Retina (tissue), 1 donor: ENCODE measurements at places on chromosomes 1 and 21.
A peak's percentile ranks its signal among the peaks of the same experiment; 100 is the strongest.

- no peak for DNase-seq
Measured at GRCh38 chr1:23249787-23250454, 32.6 kb upstream of the HTR1D start.

DNA sequence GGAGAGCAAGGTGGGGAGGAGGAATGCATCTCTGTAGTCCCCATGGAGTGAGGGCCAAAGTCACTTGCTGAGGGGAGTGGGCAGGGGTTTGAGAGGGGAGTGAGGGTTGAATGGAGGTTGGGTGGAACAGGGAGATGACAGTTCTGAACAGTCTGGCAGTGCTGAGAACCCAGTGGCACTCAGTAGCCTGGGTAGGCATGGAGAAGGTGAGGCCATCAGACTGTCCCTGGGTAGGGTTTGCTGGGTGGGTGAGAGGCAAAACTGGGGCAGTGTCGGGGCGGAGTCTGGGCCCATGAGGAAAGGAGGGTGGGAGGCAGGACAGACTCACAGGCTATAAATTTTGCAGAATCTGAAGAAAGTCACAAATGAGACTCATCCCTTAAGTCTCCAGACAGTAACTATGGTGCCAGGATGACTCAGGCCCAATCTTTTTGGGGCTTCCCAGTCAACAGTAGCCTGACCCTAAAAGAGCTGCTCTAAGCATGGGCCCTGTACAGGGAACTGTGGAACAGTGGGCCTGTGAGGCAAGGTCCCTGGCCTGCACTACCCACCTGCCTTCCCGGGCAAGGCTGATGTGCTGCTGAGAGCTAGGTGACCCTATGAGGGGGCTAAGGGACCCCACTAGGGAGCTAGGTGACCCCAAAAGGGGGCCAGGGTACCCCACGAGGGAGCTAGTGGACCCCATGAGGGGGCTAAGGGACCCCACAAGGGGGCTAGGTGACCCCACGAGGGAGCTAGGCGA, 51.0 kb upstream of the DMRTB1 start:
- DNase-seq, result no peak

GRCh38 chr1:78289603-78290002, 201.2 kb upstream of the PTGFR start:
- DNase-seq, result no peak

- no peak for DNase-seq
Measured at GRCh38 chr1:4754816-4755215, 100.4 kb downstream of the AJAP1 start.

GRCh38 chr1:239633432-239633831, 247.1 kb downstream of the CHRM3 start:
- no peak for DNase-seq

- no peak for DNase-seq
Measured at GRCh38 chr1:165851034-165851658, 23.7 kb downstream of the UCK2 start.

DNA sequence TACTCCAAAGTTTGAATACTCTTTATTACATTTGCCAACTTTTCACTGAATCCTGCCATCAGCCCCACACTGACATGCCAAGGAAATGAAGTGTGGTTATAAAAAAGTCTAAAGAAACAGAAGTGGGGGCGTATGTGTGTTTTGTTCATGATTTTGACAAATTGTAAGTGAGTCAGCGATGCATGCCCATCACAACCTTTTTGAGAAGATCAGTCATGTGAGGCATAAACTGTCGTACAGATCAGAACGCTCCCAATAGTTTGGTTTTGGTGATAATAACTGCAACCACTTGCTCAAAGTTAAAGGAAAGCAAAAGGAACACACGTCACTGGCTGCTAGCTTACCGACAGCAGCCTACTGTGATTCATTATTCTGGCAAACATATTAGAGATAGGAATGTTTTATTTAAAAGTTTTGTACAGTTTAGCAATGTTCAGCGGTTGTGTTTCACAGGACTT, 95.6 kb downstream of the RGS2 start:
- DNase-seq, result no peak

DNA sequence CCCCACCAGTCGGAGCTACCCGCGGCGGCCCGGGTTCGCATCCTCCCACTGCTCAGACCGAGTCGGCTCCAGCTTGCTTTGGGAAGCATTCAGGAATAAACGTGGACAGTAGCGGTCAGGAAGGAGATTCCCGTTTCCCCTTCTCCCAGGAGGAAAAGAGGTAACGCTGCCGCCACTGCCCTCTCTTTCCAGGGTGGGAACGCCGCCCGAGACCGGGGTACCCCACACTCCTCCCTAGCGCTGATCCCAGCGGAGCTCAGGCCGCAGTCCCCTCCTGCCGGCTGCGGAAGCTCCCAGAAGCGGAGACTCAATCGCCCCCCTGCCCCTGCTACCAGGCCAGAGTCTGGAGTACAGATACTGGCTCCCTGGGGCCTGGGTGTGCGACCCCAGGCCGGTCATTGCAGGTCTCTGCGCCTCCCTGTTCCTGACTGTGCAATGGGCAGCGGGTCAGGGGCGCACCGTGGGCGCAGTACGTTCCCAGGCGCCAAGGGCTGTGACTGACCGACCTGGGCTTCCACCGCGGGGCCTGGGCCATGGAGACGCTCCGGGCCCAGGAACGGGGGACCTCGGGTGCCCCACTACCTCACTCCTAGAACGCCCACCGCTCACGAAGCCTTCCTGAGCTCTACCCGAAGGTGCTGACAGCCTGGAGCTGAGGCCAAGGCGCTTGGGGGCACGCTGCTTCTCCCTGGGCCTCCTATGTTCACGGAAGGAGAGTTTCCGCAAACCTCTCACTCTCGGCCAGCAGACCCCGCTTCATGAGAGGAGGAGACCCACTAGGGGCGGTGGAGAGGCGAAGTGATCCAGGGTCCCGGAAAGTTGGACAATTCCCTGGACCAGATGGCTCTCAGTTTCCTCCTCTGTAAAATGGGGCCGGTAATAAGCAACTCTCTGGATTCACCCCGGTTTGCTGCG, 7.8 kb downstream of the DMRTA2 start:
- peak; percentile 54 for DNase-seq

- peak; percentile 60 for DNase-seq
Measured at GRCh38 chr1:18480315-18481189, at the start of gene KLHDC7A. TSS of gene KLHDC7A (plus strand) at chr1:18480930. CDS start at chr1:18480982, 52 bp downstream.

DNA sequence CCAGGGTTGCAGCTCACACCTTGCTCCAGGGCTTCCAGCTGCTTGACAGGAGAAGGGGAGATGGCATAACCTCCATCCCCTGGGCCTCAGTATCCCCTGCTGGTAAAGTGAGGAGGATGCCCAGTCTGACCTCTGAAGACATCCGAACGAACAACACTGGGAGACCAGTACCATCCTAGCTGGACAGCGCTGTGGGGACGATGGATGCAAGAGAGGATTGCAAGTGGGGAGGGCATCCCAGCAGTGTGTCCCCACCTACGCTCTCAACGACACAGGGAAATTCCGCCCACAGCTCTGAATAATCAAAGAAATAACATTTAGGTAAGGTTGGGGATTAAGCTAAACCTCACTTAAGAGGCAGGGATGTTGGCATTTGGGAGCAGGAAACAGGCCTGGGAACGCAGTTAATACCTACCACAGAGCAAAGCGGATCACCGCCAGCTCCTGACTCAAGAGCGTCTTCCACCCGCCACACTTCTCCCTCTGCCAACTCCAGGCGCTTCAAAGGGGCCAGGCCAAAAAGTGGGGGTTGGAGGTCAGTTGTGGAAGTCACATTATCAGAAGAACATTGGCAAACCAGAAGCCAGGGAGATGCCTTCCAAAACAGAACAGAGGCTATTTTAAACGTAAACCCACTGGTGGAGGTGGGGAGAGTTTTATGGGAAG, 47.6 kb downstream of the SSBP3 start:
- DNase-seq, result no peak

- DNase-seq, result no peak
Measured at GRCh38 chr1:153251988-153252387, 7.5 kb upstream of the LORICRIN start.

DNA sequence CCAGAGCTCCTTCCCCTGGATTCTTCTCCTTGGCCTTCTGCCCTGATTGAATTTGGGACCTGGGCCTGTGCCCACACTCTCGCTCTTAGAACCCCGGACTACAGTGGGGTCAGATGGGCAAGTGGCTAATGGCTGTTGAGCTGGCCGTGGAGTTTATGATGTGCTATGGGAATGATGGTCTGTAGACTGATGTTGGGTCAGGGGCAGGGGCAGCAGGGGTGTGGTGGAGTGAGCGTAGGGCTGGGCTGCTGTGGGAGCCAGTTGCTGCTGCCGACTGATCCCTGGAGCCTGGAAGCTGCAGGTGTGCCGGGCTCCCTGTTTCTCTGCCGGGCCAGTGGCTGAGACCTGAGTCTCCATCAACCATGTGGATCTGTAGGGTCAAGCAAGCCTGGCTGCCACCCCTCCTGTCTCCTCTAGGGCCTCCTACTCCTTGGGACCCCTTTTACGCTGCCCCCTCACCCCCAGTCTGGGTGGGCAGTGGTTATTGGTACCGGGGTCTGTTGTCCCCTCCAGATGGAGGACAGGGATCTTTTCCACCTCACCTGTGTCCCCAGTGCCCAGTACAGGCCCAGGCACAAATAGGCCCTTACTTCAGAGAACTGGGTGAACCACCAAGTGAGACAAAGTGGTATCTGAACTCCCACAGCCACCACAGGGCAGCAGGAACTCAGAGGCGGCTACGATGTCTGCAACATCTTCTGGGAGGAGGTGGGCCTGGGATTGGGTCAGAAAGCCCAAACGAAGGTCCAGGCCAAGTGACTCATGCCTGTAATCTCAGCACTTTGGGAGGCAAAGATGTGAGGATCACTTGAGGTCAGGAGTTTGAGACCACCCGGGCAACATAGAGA, 5.1 kb downstream of the PODN start:
- no peak for DNase-seq

- no peak for DNase-seq
Measured at GRCh38 chr1:47618222-47618720, 180.4 kb downstream of the FOXD2 start.

DNA sequence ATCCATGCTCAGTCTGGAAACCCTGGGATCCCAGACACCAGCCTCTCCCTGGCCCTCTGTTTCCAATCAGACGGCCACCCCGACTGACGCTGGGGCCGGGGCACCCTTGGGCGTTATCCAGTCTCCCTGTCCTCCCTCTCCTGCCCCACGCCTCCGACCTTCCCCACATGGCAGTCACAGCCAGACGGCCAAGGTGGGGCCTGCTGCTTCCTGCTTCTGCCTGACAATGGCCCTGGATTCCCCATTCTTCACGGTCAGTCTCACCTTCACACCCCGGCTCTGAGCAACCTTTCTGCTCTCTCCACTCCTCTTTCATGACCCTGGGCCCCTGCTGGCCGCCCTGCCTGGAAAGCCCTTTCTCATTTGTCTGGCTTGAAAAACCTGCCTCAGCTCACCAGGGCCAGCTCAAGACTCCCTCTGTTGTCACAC, 6.6 kb downstream of the GNG4 start:
- no peak for DNase-seq

- DNase-seq, result no peak
Measured at GRCh38 chr21:38806942-38807284, 1.2 kb downstream of the ETS2 start.

- no peak for DNase-seq
Measured at GRCh38 chr1:180415985-180416633, 86.3 kb downstream of the ACBD6 start.

DNA sequence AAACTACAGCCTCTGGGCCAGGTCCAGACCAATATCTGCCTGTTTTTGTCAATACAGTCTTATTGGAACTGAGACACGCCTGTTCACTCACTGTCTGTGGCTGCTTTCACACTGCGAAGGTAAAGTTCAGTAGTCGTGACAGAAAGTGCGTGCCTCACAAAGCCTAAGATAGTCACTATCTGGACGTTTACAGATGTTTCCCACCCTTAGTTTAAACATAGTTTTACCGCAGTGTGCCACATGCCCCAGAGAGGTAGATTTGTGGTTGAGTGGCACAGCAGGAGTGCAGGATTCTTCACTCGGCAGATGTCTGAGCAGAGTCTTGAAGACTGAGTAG, 61.9 kb downstream of the NFASC start:
- no peak for DNase-seq

- peak; percentile 66 for DNase-seq
Measured at GRCh38 chr1:236685917-236686814, at the start of gene ACTN2. TSS of gene ACTN2 (plus strand) at chr1:236686499. CDS start at chr1:236686674, 175 bp downstream.

GRCh38 chr21:8994640-8995511, 1526.5 kb upstream of the TPTE start:
- no peak for DNase-seq

DNA sequence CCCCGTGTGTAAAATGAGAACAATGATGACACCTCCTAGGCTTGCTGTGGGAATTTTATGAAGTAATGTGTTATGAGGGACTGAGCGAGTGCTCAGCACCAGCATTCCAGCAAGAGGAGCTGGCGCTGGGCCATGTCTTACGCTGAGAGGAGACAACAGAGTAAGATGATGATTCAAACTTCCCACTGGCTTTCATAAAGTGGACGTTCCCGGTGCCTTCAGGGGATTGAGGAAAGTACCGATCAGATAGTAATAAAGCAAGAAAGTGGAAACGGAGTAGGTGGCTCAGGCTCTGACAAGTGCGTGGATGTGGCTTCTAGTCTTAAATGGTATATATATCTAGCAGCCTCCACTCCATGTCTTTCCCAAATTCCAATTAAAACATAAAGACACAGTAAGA, 23.8 kb downstream of the EPHA10 start:
- DNase-seq, result no peak

DNA sequence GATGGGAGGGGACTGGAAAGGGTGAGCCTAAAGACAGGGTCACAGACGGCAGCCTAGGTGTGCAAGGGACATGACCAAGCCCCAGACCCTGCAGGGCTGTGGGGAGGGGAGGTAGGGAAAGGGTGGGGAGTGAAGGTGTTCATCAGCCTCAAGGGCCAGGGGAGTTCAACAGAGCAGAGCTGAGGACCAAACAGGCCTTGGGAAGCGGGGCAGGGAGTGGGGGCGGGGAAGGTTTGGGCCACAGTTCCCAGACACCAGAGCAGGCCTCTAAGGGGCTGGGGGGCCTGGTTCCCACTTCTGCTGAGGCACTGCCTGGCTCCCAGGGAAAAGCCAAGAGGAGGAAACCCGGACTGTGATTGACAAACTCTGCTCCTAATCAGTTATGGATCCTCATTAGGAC, 456.3 kb downstream of the MATN1 start:
- DNase-seq, result no peak

- no peak for DNase-seq
Measured at GRCh38 chr21:28437061-28437460, 555.6 kb downstream of the LTN1 start.

- DNase-seq, result no peak
Measured at GRCh38 chr1:1217621-1218523, 3.9 kb upstream of the TNFRSF4 start.

DNA sequence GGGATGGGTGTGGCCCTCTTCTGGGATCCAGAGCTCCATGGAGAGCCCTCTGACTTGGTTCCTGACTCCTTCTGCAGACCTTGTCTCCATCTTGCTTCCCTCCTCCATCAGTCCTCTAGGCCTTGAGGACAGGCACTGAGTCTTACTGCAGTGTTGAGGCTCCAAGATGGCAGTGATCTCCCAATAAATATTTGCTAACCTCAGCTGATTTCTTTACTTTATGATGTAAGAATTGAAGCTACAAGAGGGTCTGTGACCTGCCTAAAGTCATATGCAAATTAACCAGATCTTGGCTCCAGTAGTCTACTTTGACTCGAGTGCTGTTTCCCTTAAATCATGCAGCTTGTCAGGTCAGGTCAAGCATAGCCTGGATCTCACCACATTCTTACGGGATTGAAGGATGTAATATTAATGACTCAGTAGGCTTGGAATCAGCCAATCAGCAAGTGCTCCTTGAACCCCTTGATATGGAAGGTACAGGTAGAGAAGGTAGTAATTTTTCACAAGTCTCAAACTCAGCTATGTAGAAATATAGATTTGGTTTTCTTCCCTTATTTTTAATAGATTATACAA, 93.0 kb downstream of the CLIC6 start:
- no peak for DNase-seq
